ENCODE measurements at places on chromosomes 13 and 19.

- no peak for DNase-seq
Observed at GRCh38 chr19:51119101-51119500, 5.6 kb upstream of the SIGLEC9 start.

DNA sequence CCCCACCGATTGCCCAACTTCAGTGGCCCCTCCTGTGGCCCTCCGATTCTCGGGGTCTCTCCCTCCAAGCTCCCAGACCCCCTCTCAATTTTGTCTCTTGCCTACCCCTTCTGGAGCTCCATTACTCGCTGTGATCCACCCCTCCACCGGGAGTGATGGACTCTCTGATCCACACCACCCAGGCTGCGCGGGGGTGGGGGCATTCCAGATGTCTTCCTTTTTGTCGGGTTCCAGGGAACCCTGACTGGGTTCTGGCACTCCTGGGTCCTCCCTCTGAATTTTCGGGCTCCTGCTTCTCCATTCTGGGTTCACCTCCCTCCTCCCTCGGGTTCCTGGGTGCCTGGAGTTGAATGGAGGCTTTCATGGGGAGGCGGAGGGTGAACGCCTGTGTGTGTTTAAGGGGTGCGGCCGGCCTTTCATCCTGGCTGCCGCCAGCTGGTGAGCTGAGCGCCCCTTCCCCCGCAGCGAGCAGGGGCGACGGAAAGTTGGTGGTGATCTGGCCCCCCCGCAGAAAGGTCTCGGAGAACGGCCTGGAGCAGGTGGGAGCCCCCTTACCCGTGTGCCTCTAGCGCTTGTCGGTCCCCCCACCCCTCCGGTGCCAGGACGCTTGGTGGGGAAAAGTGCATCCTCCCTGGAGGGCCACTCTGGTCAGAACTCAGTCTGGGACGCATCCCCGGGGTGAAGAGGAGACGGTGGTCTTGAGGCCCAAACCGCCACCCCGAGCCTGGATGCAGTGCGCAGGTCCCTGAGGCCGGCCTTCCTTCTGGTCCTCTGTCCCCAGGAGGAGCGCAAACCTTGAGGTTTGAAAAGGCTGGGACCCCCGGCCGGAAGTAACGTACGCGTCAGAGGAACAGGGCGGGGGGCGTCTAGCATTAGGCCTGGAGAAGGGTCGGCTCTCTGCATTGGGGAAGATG is 1.6 kb downstream of the MISP3 start:
- no peak for DNase-seq

- DNase-seq, result no peak
Observed at GRCh38 chr19:11814700-11815035, 595 bp downstream of the ZNF440 start.

DNA sequence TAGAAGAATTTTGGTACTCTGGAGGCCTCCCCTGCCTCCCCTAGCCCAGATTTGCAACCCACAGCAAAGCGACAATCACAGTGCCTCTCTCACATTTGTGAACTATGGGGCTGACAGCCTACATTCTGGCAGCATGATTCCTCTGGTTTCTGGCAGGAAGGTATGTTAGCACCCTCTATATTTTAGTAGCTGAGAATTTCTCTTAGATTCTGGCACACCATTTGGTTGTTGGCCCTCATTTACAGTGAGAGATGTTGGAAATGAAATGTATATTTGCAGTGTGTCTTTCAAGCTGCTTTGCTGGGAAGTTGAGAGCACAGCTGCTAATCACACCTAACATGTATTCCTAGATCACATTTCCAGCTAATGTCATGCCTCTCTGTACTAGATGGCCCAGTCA is 735.0 kb downstream of the FGF9 start:
- no peak for DNase-seq

DNA sequence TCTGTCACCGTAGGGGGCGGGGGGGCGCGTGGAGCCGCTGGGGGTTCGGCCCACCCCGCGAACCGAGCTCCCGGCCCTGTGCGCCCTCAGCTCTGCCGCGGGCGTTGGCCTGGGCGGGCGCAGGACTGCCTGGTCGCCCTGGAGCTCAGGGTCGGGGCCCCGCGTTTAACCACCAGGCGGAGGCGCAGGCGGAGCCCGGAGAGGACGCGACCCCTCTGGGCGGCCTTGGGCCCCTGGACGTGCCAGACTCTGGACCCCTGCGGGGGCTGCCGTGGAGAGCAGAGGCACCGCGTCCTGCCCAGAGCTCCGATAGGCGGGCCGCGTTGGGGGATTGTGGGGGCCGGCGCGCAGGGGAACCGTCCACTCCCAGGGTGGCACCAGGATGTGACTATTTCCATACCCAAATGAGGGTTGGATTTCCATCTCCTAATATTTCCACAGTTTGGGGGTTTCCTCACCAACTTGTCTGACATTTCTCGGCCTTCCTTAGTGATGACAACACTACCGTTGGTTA is 13.0 kb upstream of the USP29 start:
- DNase-seq, result no peak

DNA sequence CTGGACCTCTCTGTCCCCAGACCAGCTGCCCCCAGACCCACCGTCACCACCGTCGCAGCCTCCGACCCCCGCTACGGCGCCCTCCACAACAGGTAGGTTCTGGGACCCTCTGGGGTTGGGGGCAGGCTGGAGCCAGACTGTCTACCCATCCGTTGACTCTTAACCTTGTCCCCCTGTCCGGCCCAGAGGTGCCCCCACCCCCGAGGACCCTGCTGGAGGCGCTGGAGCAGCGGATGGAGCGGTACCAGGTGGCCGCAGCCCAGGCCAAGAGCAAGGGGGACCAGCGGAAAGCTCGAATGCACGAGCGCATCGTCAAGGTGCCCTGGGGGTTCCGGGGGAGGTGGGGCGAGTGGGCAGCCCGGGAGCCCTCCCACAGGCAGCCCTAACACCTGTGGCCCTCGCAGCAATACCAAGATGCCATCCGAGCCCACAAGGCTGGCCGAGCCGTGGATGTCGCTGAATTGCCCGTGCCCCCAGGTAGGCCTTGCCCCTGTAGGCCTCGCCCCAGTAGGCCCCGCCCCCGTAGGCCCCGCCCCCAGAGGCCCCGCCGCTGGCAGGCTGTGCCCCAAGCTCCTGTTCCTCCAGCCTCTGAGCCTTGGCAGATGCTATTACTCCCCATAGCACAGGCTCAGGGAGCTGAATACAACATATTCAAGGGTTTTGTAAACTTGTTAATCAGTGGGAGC is 12.9 kb downstream of the CC2D1A start:
- DNase-seq, result no peak

- no peak for DNase-seq
Observed at GRCh38 chr13:73954808-73955207, 179.4 kb downstream of the KLF12 start.

DNA sequence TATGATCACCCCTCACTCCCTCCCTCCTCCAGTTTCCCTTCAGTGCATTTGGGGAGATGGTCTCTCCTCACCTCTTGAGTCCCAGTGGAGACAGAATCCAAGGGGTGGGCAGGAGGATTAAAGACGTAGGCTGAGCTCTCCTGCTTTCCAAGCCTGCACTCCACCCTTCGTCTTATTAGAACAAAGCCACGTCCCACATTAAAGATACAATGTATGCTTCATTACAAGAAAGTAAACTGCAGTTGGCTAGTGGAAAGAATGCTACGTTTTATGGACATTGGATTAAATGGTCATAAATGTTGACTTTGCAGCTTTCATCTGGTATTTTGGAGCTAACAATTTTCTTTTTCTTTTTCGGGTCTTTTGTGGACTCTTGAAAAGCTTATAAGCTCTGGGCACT is 1.5 kb upstream of the KLK11 start:
- DNase-seq, result no peak

- no peak for DNase-seq
Observed at GRCh38 chr13:77460195-77460594, 75.3 kb upstream of the SCEL start.

- no peak for DNase-seq
Observed at GRCh38 chr13:24827799-24828198, 63.8 kb downstream of the RNF17 start.

DNA sequence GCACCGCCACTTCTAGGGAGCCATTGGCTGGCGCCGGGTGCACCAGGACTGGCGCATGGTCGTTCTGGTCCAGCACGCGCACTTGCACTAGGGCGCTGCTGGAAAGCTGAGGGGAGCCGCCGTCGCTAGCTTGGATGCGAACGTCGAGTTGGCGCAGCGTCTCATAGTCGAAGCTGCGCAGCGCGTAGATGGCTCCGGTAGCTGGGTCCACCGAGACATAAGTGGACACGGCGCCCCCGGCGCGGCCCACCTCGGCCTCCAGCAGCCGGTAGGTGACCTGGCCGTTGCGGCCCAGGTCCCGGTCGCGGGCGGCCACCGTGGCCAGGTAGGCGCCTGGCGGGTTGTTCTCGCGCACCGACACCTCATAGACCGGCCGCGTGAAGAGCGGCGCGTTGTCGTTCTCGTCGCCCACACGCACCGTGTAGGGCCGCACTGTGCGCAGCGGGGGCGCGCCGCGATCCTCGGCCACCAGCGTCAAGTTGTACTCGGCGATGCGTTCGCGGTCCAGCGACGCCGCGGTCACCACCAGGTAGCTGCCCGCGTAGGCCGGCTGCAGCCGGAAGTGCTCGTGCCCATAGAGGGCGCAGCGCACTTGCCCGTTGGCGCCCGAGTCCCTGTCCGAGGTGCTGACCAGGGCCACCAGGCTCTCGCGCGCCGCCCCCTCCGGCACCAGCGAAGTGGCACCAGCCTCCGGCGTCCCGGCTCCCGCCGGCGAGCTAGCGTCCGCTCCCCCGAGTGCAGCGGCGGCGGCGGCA is 1.7 kb downstream of the PCDH8 start:
- DNase-seq, result no peak

DNA sequence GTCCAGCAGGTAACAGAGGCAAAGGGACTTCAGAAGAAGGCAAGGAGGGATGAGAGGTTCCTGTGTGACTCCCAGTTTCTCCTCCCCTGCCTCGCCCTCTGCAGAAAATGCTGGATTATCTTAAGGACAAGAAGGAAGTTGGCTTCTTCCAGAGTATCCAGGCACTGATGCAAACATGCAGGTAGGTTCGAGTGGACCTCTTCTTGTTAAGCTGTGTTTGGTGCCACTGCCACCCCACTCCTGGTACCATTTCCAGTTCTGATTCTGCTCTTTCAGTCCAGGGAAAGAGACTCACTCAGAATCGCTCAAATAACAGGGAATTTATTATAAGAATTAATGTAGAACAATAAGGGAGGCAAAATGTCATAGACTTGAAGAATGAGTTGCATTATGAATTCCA is 82.5 kb downstream of the MAP4K1 start:
- no peak for DNase-seq
